Neural cell (in vitro differentiated cells): ENCODE measurements at places on chromosomes 2 and 18. TPM values are rescaled to one million over a fixed set of nuclear protein-coding genes. Genes with fewer than 3 reads are reported as not detected.

The NTSR2 gene
- not detected in 2 replicates for polyA plus RNA-seq

The SLC4A5 gene
- polyA plus RNA-seq, result 3.2 and 3.9 TPM in 2 replicates

The LAMA1 gene
- 8.0 and 10.3 TPM in 2 replicates for polyA plus RNA-seq

The SERPINB3 gene
- polyA plus RNA-seq, result not detected in 2 replicates

The DOK6 gene
- polyA plus RNA-seq, result 7.4 and 9.7 TPM in 2 replicates

The UBE2E3 gene
- polyA plus RNA-seq, result 337 and 338 TPM in 2 replicates

The DAW1 gene
- polyA plus RNA-seq, result 1.5 and 3.8 TPM in 2 replicates

The MYO1B gene
- 67.0 and 72.2 TPM in 2 replicates for polyA plus RNA-seq

The SPATA3 gene
- polyA plus RNA-seq, result not detected in 2 replicates

The TLX2 gene
- not detected in 2 replicates for polyA plus RNA-seq

The ST6GAL2 gene
- polyA plus RNA-seq, result 21.8 and 22.1 TPM in 2 replicates

The MYO5B gene
- 0.38 and 0.42 TPM in 2 replicates for polyA plus RNA-seq

The VIL1 gene
- polyA plus RNA-seq, result 0.06 TPM in 1 of 2 replicates, not detected in the other

The LYG1 gene
- polyA plus RNA-seq, result 2.8 and 6.8 TPM in 2 replicates

The GPR45 gene
- 4.1 and 6.8 TPM in 2 replicates for polyA plus RNA-seq

The FOXI3 gene
- polyA plus RNA-seq, result not detected in 2 replicates

The CYS1 gene
- polyA plus RNA-seq, result not detected in 2 replicates

The SEMA4F gene
- 18.2 and 19.2 TPM in 2 replicates for polyA plus RNA-seq

The VAMP8 gene
- polyA plus RNA-seq, result not detected in 2 replicates

The PAX3 gene
- 0.52 TPM in 1 of 2 replicates, not detected in the other for polyA plus RNA-seq

The STK39 gene
- 8.3 and 9.5 TPM in 2 replicates for polyA plus RNA-seq

The MALL gene
- not detected in 2 replicates for polyA plus RNA-seq

The MYO3B gene
- 0.06 and 0.11 TPM in 2 replicates for polyA plus RNA-seq

The OTOS gene
- not detected in 2 replicates for polyA plus RNA-seq

The NT5C1B gene
- polyA plus RNA-seq, result not detected in 2 replicates

The IL36RN gene
- polyA plus RNA-seq, result not detected in 2 replicates

The POTEJ gene
- 0.16 TPM in 1 of 2 replicates, not detected in the other for polyA plus RNA-seq

The SLC5A7 gene
- polyA plus RNA-seq, result not detected in 2 replicates

The SAG gene
- 1.1 TPM in 1 of 2 replicates, not detected in the other for polyA plus RNA-seq

The POTEI gene
- polyA plus RNA-seq, result 0.25 and 0.48 TPM in 2 replicates

The SFTPB gene
- not detected in 2 replicates for polyA plus RNA-seq

The TCF23 gene
- polyA plus RNA-seq, result not detected in 2 replicates

The REG1B gene
- polyA plus RNA-seq, result not detected in 2 replicates

The LINC00305 gene
- not detected in 2 replicates for polyA plus RNA-seq

The UBXN2A gene
- 11.0 and 15.0 TPM in 2 replicates for polyA plus RNA-seq

The HOXD13 gene
- not detected in 2 replicates for polyA plus RNA-seq

The POTEC gene
- not detected in 2 replicates for polyA plus RNA-seq

The TRABD2A gene
- polyA plus RNA-seq, result 0.17 and 2.7 TPM in 2 replicates

The FAM228A gene
- 1.5 and 2.6 TPM in 2 replicates for polyA plus RNA-seq

The GAL3ST2 gene
- not detected in 2 replicates for polyA plus RNA-seq

The SLC14A1 gene
- polyA plus RNA-seq, result not detected in 2 replicates

The FAM210A gene
- polyA plus RNA-seq, result 9.6 and 11.5 TPM in 2 replicates

The SP9 gene
- 1.6 and 2.5 TPM in 2 replicates for polyA plus RNA-seq

The CROCC2 gene
- 0.09 TPM in 1 of 2 replicates, not detected in the other for polyA plus RNA-seq

The EPAS1 gene
- not detected in 2 replicates for polyA plus RNA-seq

The SLC19A3 gene
- polyA plus RNA-seq, result 2.0 and 2.9 TPM in 2 replicates

The C2orf15 gene
- polyA plus RNA-seq, result 8.8 and 12.8 TPM in 2 replicates
